ENCODE measurements at places on chromosomes 2 and 18.

DNA sequence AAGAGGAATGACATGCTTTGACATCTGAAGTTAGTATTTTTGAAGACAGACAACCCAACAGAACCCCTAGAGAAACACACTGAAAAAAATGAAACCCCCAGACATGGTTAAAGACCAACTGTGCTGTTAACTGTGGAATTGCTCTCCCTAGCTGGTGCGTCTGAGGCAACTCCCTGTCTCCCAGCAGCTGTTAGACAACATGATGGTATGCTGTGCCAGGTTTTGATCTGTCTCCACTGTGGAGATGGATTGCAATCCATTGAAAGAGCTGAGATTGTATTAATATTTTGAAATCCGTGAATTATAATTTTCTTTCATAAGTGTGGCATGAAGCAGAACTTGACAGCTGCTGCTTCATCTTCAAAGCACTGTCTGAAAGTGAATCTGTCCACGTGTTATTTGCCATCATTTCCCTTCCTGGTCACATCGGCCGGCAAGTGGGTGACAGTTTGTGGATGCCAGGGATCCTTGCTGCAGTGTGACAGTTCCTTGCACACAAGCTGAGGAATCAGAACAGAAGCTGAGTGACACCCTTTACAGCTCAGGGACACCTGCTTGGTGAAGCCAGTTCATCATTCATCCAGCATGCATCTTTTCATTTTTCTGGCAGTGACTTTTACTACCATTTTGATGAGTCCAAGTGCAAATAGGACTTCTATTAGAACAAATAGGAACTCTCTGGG lies 58.2 kb upstream of the ACSL3 start:
- no peak for DNase-seq

- no peak for DNase-seq
Observed at GRCh38 chr2:69102041-69102593, 89.1 kb downstream of the ANTXR1 start.

GRCh38 chr2:120037995-120038541 lies 25.2 kb downstream of the EPB41L5 start:
- no peak for DNase-seq

- no peak for DNase-seq
Observed at GRCh38 chr2:10733566-10733925, 12.1 kb downstream of the ATP6V1C2 start.

- DNase-seq = no peak
Observed at GRCh38 chr18:21330122-21330701, 88.2 kb downstream of the GREB1L start.

GRCh38 chr2:78676921-78677696 lies 348.4 kb upstream of the REG3G start:
- DNase-seq = no peak

- DNase-seq = peak; percentile 50
Observed at GRCh38 chr2:232502911-232503808, 15.5 kb upstream of the ECEL1 start.

- no peak for DNase-seq
Observed at GRCh38 chr18:24187049-24187448, 48.2 kb downstream of the CABYR start.

GRCh38 chr2:241184901-241185300 lies 3.6 kb upstream of the ANO7 start:
- DNase-seq = no peak

GRCh38 chr2:130913891-130914290 lies 77.2 kb downstream of the ARHGEF4 start:
- no peak for DNase-seq

DNA sequence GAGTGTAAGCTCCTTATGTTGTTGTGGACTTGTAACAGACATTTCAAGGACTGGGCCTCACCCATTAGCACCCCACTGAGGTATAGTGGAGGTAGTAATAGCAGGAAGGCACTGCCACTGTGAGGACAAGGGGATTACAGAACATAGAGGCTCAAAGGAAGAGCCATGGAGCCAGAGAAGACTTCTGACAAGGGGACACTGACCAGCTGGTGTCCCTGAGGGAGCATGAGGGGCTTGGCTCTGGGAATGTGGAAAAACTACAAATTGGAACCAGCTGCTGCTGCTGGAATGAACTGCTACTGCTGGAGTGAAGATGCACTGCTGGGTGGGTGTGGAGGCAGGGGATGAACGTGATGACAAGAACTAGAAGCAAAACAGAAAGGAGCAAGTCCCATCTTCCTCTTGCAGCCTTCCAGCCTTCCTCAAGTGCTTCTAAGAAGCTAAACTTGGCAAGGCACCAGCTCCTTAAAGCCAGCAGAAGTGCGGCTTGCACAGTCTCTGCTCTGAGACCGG lies 167.3 kb upstream of the NOSTRIN start:
- no peak for DNase-seq

- no peak for DNase-seq
Observed at GRCh38 chr2:23498943-23499342, 114.0 kb downstream of the KLHL29 start.

DNA sequence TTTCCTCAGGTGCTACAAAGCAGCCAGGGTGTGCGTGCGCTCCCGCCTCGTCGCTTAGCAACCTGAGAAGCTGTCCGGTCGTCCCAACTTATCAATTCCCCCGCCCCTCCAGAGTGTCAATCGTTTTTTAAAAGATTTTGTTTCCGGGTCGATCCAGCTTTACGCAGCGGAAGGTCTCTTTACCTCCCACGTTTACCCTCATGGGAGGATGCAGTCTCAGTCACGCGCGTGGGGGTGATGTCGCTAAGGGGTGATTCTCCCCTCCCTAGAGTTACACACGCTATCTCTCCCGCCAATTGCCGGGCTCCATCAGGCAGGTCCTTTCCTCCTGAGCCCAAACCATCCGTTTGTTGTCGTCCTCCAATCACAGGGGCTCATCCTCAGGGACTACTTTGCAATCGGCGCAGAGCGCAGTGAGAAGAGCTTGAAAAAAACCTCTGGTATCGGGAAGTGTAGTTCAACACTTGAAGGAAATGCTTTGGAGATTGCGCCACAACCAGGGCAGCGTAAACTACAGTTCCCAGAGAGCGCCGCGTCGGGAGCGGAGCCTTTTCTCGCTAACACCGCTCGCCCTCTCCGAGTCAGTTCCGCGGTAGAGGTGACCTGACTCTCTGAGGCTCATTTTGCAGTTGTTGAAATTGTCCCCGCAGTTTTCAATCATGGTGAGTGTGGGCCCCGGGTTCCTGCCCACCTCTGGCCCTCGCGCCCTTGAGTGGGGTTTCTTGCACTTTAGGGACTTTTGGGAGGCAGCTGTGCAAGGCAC lies at the start of the genes MDH1 and WDPCP:
Gene MDH1 (plus strand): TSS at position 579 of the 763 bp plus-strand sequence. CDS start 81 bp downstream, at position 660.
Gene WDPCP (minus strand): TSS at position 93 of the 763 bp plus-strand sequence. CDS start 206 bp downstream, outside the sequence.
- peak; percentile 82 for DNase-seq

DNA sequence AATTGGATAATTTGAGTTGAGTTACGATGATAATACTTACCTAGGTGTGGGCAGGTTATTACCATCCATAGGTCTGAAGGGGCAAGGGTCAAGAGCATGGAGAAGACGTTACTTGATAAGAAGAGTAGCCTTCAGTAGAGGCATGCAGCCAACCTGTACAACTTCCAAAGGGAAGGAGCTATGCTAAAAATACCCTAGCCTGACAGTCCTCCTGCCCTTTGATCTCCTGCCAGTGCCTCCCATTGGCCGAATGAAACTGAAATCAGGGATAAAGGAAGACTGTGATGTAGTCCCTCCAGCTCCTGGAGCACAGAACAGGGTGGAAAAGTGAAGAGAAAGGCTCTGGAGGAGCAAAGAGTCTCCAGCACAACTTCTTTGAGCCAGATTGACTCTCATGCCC lies 487.4 kb downstream of the ADCYAP1 start:
- DNase-seq = no peak

GRCh38 chr2:10005461-10006235 lies 37.7 kb upstream of the KLF11 start:
- no peak for DNase-seq

DNA sequence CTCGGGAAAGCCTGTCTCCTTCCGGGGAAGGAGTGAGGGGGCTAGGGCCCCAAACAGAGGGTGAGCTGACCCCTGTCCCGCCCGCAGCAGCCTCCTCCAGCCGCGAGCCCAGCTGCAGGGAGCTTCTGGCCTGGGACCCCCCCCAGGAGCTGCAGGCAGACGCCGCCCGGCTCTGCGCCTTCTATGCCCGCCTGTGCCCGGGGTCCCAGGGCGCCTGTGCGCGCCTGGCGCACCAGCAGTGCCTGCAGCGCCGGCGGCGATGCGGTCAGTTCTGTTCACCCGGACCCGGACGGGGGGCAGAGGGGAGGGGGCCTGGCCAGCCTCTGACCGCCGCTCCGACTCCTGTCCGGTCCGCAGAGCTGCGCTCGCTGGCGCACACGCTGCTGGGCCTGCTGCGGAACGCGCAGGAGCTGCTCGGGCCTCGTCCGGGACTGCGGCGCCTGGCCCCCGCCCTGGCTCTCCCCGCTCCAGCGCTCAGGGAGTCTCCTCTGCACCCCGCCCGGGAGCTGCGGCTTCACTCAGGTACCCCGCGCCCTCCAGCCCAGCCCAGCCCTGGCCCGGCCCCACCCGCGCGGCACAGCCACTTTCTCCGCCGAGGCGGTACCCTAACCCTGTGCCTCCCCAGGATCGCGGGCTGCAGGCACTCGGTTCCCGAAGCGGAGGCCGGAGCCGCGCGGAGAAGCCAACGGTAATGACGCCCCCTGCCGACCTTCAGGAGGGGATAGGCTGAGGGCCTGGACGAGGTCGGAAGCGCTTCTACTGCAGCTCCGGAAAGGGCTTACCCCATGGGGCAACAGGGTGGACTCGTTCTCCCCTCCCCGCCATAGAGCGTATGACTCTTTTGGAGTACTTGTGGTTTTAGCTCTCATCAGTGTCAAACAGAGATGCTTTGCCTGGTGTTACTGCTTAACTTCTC lies 2.0 kb upstream of the CHRND start:
- DNase-seq = no peak

DNA sequence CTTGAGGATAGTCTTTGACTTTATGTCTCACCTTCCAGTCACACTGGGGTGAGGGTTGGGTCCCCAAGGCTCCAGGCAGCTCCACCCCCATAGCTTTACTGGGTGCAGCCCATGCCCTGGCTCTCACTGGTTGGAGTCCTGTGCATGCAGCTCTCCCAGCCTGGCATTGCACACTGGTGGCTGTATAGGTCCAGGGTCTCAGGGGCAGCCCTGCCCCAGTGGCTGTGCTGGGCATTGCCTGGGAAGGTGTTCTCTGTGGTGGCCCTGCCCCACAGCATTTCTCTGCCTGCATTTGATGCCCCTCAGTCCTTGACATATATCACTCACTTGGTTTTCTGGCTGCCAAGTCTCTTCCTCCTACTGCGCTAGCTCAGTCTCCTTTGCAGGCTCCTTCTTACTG lies 21.2 kb downstream of the MPHOSPH10 start:
- DNase-seq = no peak

GRCh38 chr2:64471600-64471999 lies 17.6 kb downstream of the LGALSL start:
- no peak for DNase-seq

- no peak for DNase-seq
Observed at GRCh38 chr2:98025481-98026037, 29.8 kb upstream of the TMEM131 start.

- DNase-seq = no peak
Observed at GRCh38 chr18:62537042-62537894, 14.4 kb downstream of the ZCCHC2 start.

GRCh38 chr2:238822955-238823354 lies 24.9 kb upstream of the TWIST2 start:
- no peak for DNase-seq

- DNase-seq = no peak
Observed at GRCh38 chr2:134278553-134278952, 24.7 kb downstream of the MGAT5 start.

- DNase-seq = no peak
Observed at GRCh38 chr18:80077873-80078272, 31.2 kb upstream of the ADNP2 start.

- no peak for DNase-seq
Observed at GRCh38 chr18:39781565-39781964, 2173.5 kb upstream of the PIK3C3 start.

GRCh38 chr2:71499691-71500090 lies 46.3 kb downstream of the DYSF start:
- DNase-seq = no peak

- DNase-seq = no peak
Observed at GRCh38 chr18:30343090-30343489, 699.5 kb downstream of the DSC3 start.

- DNase-seq = peak; percentile 51
Observed at GRCh38 chr2:102000813-102001766, 9.3 kb downstream of the IL1R2 start.

DNA sequence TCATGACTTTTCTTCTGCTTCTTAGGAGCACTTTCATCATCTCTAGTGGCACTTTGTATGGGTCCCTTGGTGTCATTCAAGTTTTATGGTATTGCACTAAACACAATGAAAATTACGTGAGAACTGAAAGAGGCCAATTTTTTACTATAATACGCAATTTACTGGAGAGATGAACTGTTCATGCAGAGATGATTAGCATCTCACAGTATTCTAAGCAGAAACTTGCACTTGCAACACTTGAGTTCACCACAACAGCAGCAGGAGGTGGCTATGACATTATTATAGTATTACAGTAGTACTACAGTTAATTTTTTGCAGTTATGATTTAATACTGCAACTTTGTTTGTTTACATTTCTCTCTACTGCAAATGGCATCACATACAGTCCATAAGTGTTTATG lies 793.1 kb upstream of the CRIM1 start:
- no peak for DNase-seq

GRCh38 chr2:2233171-2233826 lies 97.8 kb downstream of the MYT1L start:
- no peak for DNase-seq

DNA sequence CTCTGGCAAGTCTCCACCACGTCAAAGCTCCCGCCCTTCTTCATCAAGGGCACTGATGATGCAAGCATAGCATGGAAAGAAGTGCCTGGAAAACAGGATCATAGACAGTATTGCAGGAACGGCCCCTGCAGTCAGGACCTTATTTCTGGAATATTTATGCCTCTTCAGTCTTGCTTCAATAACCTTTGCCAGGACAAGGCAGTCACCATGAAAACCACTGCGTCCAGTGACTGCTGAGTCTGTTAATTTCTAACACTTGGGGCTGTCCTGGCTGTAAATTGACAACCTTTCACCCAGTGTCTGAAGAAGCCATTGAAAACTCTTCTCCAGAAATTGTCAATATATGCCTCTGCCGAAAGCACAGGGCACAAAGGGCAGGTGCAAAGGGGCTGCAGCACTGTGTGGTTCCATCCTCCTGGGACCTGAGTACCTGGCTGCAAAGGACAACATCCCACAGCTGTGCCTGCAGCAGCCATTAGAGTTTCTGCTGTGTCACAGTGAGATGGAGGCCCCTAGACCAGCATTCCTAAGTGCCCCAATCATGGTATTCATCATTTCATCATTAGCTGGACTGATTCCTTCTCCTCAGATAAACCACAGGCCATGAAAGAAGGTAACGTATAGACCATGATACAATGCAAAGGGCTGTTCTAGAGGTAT lies 819.6 kb downstream of the RNF144A start:
- DNase-seq = no peak

DNA sequence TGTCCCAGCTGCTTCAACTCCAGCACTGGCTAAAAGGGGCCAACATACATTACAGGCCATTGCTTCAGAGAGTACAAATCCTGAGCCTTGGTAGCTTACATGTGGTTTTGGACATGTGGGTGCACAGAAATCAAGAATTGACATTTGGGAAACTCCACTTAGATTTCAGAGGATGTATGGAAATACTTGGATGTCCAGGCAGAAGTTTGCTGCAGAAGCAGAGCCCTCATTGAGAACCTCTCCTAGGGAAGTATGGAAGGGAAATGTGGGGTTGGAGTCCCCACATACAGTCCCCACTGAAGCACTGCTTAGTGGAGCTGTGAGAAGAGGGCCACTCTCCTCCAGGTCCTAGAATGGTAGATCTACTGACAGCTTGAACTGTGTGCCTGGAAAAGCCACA lies 218.0 kb upstream of the CWC22 start:
- no peak for DNase-seq

GRCh38 chr2:11365096-11365879 lies 20.9 kb upstream of the ROCK2 start:
- DNase-seq = no peak

Measured in activated CD4-positive, CD25-positive, alpha-beta regulatory T cell treated with anti-CD3 and anti-CD28 coated beads, Interleukin-2, amount 50 U/mL, for 72 hours (primary cell).